NCI-H1092 (cell line): ENCODE measurements at places on chromosomes 5 and 9.

DNA sequence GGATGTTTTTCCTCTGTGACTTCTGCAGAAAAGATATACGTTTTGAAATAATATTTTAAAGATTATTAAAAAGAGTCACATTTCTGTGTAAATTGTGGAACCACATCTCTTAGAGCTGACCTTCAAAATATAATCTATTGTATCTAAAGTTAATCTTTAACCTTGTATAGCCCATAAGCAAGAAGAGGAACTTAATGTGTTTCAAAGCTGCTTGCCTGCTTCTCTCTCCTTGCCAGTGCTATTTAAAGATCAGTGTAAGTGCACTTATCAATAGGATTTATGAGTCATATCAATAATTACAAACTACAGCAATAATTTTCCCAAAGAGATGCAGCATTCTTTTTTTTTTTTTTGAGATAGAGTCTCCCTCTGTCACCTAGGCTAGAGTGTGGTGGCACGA is 29.4 kb upstream of the GDA start:
- no peak for DNase-seq

- no peak for DNase-seq
Observed at GRCh38 chr5:150163547-150164059, 3.0 kb upstream of the CDX1 start.

DNA sequence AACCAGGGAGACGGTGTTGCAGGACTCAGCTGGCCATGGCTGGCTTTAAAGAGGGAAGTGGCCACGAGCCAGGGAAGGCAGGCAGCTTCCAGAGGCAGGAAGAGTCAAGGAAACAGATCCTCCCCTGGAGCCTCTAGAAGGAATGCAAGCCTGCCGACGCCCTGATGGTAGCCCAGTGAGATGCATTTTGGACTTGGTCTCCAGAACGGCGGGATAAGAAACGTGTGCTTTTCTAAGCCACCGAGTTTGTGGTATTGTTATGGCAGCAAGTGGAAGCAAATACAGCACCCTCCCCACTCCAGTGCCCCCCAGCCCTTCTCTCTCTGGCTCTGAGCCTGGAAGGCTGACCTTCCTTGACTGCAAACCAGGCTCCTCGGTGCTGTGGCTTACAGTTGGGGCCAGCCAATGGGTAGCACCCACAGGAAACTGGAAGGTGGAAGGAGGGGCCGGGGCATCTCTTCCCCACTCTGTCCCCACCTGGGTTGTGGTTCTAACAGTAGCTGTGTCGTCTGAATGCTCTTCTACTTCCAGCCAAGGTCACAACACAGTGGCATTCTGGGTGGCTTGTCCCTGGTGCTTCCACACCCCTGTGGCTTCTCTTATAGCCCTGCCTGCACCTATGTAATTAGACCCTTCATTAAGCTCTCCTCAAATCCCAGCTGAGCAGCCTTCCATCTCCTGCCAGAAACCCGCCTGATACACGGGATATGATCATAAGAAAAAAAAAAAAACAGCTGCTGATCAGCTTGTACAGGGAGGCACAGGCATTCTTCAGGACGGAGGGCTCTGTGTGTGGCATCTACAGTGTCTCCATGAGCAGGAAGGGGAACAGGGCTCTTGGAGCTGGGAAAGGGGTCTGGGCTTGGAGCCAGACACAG is 29.9 kb upstream of the UNC5A start:
- DNase-seq: peak; percentile 38

GRCh38 chr9:128470560-128470959 is 14.8 kb downstream of the ODF2 start:
- no peak for DNase-seq
